ENCODE measurements at places on chromosomes 13 and 19. TPM values are rescaled to one million over a fixed set of nuclear protein-coding genes. Genes with fewer than 3 reads are reported as not detected.

The CERS1 gene
- total RNA-seq, result 0.20 TPM

The MRPL4 gene
- total RNA-seq, result 53.1 TPM

The ZNF628 gene
- 8.7 TPM for total RNA-seq

The GZMM gene
- 1.4 TPM for total RNA-seq

The TEX29 gene
- 0.35 TPM for total RNA-seq

The GSX1 gene
- total RNA-seq, result not detected

The CNFN gene
- 1.2 TPM for total RNA-seq

The CLIP3 gene
- total RNA-seq, result 5.8 TPM

The DGKH gene
- 17.1 TPM for total RNA-seq

The SERPINE3 gene
- total RNA-seq, result not detected

The UBE2L5 gene
- not detected for total RNA-seq

The FAM216B gene
- 7.9 TPM for total RNA-seq

The CALR gene
- total RNA-seq, result 1,778 TPM

The PRR22 gene
- total RNA-seq, result 1.7 TPM

All from left lung (tissue), 14 donors.